NCI-H526 (cell line): ENCODE measurements at places on chromosomes 5 and 9.

- no peak for DNase-seq
Measured at GRCh38 chr9:88307136-88307535, 81.1 kb upstream of the SPIN1 start.

DNA sequence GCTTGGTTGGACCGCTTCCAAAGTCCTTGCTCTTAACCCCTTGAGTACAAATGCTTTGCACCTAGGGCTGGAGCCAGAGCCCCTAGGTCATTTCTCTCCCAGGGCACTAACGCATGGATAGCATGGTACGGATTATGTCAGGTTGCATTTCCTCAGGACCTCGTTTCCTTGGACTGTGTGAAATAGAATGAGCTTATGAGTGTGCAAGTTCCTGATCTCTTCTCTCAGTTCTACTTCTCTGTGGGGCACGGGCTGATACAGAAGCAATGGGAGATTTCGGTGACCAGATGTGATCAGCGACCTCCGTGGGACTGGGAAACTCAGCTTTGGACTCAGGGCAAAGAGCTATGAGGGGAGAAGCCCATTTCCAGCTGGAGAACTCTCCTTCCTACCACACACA, 14.2 kb downstream of the SPARC start:
- DNase-seq: no peak

- DNase-seq: no peak
Measured at GRCh38 chr5:8912106-8912505, 633.8 kb downstream of the SEMA5A start.

DNA sequence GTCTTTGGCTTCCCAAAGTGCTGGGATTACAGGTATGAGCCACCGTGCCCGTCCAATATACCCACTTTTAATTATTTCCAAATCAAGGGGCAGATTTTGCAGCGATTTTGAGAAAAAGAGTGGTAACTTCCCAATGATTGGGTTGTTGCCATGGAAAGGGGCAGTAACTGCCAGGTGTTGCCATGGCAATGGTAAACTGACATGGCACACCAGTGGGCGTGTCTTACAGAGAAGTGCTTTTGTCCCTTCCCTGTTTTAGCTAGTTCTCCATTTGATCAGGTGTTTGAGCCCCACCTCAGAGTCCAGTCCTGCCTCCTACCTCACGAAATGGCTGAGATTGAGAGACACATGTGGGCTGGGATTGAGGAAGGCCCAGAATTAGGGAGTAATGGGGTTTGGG, 86.3 kb upstream of the IER5L start:
- no peak for DNase-seq
